ENCODE measurements at places on chromosomes 2 and 18. TPM values are rescaled to one million over a fixed set of nuclear protein-coding genes. Genes with fewer than 3 reads are reported as not detected.
A peak's percentile ranks its signal among the peaks of the same experiment; 100 is the strongest.

DNA sequence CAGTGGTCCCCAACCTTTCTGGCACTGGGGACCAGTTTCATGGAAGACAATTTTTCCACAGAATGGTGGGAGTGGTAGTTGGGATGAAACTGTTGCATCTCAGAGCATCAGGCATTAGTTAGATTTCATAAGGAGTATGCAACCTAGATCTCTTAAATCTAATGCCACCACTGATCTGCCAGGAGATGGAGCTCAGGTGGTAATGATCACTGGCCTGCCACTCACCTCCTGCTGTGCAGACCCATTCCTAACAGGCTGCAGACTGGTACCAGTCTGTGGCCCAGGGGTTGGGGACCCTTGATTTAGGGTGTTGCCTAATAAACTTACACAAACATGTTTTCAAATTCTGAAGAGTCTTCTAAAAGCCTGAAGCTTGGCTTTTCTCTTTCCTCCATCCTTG lies 261.3 kb downstream of the CDH19 start:
- no peaks in the 10 kb centered on the region for H3K4me1 ChIP-seq
- H3K4me3 ChIP-seq, result no peak overlapping the region
- H3K27me3 ChIP-seq, result no peaks in the 10 kb centered on the region
- H3K27ac ChIP-seq, result no peak overlapping the region
- DNase-seq, result no peak

DNA sequence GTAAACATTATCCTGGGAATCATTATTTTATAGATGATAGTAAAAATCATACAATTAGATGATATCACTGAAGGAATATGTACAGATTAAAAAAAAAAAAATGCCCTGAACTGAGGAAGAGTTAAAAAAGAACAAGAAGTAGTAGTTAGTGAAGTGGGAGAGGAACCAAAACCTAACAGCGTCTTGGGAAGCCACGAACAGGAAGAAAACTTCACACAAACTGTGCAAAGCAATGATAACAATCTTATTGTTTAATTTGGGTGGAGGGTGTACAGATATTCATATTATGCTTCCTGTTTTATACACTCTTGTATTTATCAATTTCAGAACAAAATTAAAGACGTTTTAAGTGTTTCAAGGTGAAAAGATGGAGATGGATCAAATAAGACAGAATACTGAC lies 3.5 kb downstream of the HEATR5B start:
- H3K36me3 ChIP-seq, result 0 out of 2 replicates have a peak, but pooled peaks cover 4% of the 10 kb centered on the region
- DNase-seq, result no peak
- H3K4me1 ChIP-seq, result peaks cover 9% of the 10 kb centered on the region
- no peak overlapping the region for H3K4me3 ChIP-seq
- no peaks in the 10 kb centered on the region for H3K27me3 ChIP-seq

- H3K4me3 ChIP-seq, result peak within 1 kb of the TSS; percentile 52
- H3K27me3 ChIP-seq, result no peaks in the 10 kb centered on the region
- DNase-seq, result peak; percentile 41
- no peaks in the 10 kb centered on the region for H3K36me3 ChIP-seq
Measured at GRCh38 chr2:157257312-157258252, at the start of gene GALNT5. TSS of gene GALNT5 (plus strand) at chr2:157257705. CDS start at chr2:157258083, 378 bp downstream.

GRCh38 chr2:160308915-160309314 lies 108.8 kb upstream of the ITGB6 start:
- peaks cover 6% of the 10 kb centered on the region for H3K36me3 ChIP-seq
- H3K27me3 ChIP-seq, result no peaks in the 10 kb centered on the region
- peak overlapping the region; percentile 42 for H3K27ac ChIP-seq

DNA sequence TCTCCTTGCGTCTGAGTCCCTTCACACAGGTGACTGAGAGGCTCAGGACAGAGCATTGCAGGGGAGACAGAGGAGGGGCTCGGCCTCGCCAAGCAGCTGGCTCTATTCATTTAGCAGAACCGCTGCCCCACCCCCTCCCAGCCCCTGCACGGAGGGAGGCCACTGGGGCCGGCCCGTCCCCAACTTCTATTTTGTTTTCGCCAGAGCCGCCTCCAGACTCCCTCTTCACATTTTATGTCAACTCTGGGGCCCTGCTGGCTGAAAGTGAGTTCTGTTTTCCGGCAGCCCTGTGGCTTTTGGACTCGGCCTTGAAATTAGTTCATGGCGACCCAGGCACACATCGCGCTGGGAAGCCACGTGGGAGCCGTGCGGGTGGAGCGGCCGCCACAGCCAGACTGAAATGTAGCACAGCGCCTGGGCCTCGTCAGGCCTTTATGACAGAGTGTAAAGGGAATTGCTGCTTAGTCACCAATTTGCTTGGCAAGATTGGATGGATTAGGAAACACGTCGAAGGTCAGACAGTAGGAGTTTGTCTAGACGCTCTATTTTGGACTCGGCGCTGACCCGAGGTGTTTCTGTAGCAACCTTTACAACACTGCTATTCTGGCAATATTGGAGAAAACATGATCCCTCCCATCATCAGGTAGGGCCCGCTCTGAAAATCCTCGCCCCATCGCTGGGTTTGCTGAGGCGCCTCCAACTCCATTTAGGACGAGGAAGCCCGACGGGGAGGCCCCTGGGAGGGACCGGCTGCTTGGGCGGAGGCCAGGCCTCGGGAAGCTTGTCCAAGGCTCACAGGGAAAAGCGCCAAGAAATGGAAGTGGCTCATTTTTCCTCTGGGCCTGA lies 90.7 kb upstream of the CTDP1 start:
- peaks cover 6% of the 10 kb centered on the region for H3K4me1 ChIP-seq
- no peaks in the 10 kb centered on the region for H3K27me3 ChIP-seq
- peak; percentile 50 for DNase-seq
- H3K36me3 ChIP-seq, result no peaks in the 10 kb centered on the region

DNA sequence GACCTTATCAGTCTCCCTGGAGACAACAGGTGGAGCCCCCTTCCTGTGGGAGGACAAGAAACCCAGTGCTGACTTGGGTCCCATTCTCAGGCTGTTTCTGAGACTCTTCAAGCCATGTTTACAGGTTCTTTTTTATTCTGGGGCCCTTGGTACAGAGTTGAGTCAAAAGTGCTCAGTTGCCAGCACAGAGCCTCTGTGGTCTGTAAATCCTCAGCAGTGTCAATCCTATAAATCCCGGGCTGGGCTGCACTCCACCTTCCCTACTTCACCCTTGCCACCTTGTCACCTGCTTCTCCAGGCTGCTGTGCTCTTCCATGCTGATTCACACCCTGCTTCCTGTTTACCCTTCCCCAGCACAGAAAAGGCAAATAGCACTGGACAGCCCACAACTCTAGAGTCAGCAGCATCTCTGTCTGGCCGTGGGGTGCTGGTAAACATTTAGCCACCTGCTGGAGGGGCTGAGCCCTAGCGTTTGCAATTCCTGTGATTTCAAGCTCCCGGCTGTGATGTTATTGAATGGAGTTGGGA lies 74.7 kb downstream of the TNFRSF11A start:
- H3K36me3 ChIP-seq, result no peaks in the 10 kb centered on the region
- H3K4me3 ChIP-seq, result no peak overlapping the region
- H3K4me1 ChIP-seq, result peaks cover 34% of the 10 kb centered on the region
- H3K27me3 ChIP-seq, result no peaks in the 10 kb centered on the region

- no peak for DNase-seq
- no peaks in the 10 kb centered on the region for H3K27me3 ChIP-seq
- no peak overlapping the region for H3K4me3 ChIP-seq
- no peak overlapping the region for H3K27ac ChIP-seq
- no peaks in the 10 kb centered on the region for H3K4me1 ChIP-seq
Measured at GRCh38 chr2:158714420-158714819, 80.7 kb upstream of the DAPL1 start.

GRCh38 chr2:124035001-124035400 lies 9.9 kb downstream of the CNTNAP5 start:
- H3K27me3 ChIP-seq, result no peaks in the 10 kb centered on the region
- no peak overlapping the region for H3K27ac ChIP-seq
- H3K36me3 ChIP-seq, result no peaks in the 10 kb centered on the region
- no peak overlapping the region for H3K4me3 ChIP-seq
- DNase-seq, result no peak

- no peak overlapping the region for H3K27ac ChIP-seq
- H3K4me1 ChIP-seq, result no peaks in the 10 kb centered on the region
- H3K4me3 ChIP-seq, result no peak overlapping the region
- H3K36me3 ChIP-seq, result no peaks in the 10 kb centered on the region
Measured at GRCh38 chr2:195388028-195388427, 269.0 kb upstream of the SLC39A10 start.

DNA sequence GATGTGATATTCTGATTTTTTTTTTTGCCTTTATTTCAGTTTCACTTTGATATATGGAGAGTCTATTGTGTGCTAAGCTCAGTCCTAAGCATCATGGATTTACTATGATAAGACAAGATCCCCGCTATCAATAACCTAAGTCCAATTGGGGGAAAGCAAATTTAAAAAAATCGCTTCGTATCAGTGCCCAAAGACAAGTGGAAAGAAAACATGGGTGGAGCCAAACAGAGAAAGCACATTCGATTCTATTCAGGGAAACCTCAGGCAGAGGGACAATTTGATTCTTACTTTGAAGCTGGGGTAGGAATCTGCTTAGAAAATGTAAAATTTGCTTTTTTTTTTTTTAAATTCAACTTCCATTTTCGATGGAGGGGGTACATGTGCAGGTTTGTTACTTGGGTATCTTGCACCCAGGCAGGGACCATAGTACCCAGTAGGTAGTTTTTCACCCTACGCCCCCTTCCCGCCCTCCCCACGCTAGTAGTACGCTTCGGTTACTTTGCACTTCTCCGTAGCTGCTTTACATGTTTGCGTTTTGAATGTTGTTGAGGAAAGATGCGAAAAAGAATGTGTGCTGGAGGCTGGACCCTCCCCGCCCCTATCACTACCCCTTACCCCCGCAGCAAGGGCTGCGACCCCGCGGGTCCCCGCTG lies 12.4 kb downstream of the KIF5C start:
- no peak overlapping the region for H3K27ac ChIP-seq
- no peaks in the 10 kb centered on the region for H3K27me3 ChIP-seq
- H3K4me1 ChIP-seq, result peaks cover 24% of the 10 kb centered on the region
- peak; percentile 24 for DNase-seq
- H3K36me3 ChIP-seq, result peaks cover under 1% of the 10 kb centered on the region

- no peak overlapping the region for H3K27ac ChIP-seq
- H3K4me1 ChIP-seq, result peaks cover 7% of the 10 kb centered on the region
- DNase-seq, result no peak
- H3K36me3 ChIP-seq, result peaks cover 3% of the 10 kb centered on the region
- no peak overlapping the region for H3K4me3 ChIP-seq
Measured at GRCh38 chr2:43057026-43057741, 169.2 kb downstream of the ZFP36L2 start.

GRCh38 chr2:217095511-217096205 lies 235.8 kb upstream of the TNP1 start:
- no peak overlapping the region for H3K4me3 ChIP-seq
- DNase-seq, result no peak
- H3K36me3 ChIP-seq, result no peaks in the 10 kb centered on the region
- no peaks in the 10 kb centered on the region for H3K27me3 ChIP-seq

GRCh38 chr2:209864716-209865295 lies 93.2 kb downstream of the UNC80 start:
- H3K27me3 ChIP-seq, result no peaks in the 10 kb centered on the region
- peak; percentile 56 for DNase-seq
- no peaks in the 10 kb centered on the region for H3K36me3 ChIP-seq
- H3K4me3 ChIP-seq, result no peak overlapping the region
- H3K27ac ChIP-seq, result no peak overlapping the region

DNA sequence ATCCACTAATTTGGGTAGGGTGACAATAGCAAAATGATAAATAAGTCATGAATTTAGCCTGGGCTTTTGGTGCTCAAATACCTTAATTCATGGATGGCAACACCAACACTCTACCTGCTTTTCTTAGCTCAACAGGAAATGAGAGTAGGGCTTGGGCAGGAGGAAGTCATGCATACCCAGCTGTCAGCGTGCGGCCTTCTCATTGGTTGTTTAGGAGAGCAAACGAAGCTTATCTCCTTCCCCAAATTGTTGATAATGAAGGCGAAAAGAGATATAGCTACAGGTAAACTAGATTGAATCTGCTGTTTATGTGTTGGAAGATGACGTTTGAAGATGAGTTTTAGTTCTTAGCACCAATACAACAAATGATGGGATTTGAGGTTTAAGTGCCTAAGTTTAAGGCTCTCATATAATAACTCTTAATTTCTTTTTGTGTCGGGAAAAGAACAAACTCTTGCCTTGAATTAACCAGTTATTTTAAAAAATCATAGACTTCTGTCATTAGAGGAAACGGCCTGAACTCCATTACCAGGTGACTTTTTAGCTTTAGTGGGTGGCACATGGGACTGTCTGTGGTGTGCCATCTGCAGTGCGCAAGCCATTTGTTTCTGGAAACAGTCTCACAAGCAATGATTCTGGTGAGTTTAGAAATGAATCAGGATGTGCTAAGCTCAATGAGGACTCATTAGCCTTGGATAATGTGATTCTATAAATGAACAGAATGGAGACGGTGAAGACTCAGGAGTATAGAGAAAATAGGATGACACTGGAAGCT lies 19.8 kb downstream of the MAP4K4 start:
- no peaks in the 10 kb centered on the region for H3K27me3 ChIP-seq
- no peak for DNase-seq
- no peak overlapping the region for H3K27ac ChIP-seq
- no peak overlapping the region for H3K4me3 ChIP-seq
- H3K4me1 ChIP-seq, result peaks cover 30% of the 10 kb centered on the region

GRCh38 chr18:61953161-61953560 lies 60.4 kb upstream of the RNF152 start:
- H3K4me3 ChIP-seq, result no peak overlapping the region
- DNase-seq, result no peak
- no peak overlapping the region for H3K27ac ChIP-seq
- peaks cover 10% of the 10 kb centered on the region for H3K4me1 ChIP-seq

PFN4 gene
- polyA plus RNA-seq, result not detected

NT5DC4 gene
- not detected for polyA plus RNA-seq

GPR75 gene
- 0.47 TPM for polyA plus RNA-seq

MROH2A gene
- not detected for polyA plus RNA-seq

ARHGAP15 gene
- not detected for polyA plus RNA-seq

GDF7 gene
- polyA plus RNA-seq, result 0.19 TPM

BIN1 gene
- 30.0 TPM for polyA plus RNA-seq

CD8B gene
- polyA plus RNA-seq, result 0.63 TPM

SALL3 gene
- 11.0 TPM for polyA plus RNA-seq

Data from GM23338 (cell line).